ENCODE measurements at places on chromosomes 12 and 14.

GRCh38 chr12:82619644-82620043 is 67.1 kb upstream of the TMTC2 start:
- DNase-seq = no peak

DNA sequence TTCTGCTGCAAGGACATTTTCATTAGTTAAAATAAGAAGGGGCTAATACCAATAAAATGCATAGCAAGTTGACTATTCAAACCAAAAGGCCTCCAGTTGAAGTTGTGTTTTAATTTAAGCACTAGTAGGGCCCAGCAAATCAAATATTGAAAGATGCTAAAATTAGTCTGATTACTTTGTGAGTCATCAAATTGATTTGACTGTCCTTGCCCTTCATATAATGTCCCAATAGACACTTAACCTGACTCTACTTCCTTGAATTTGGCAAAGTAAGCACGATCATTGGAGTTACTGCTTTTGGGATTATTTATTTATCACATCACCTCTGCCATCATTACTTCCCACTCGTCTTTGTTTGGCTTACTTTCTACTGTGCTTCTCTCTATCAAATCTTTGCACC is 798.5 kb downstream of the DIO2 start:
- DNase-seq = no peak

DNA sequence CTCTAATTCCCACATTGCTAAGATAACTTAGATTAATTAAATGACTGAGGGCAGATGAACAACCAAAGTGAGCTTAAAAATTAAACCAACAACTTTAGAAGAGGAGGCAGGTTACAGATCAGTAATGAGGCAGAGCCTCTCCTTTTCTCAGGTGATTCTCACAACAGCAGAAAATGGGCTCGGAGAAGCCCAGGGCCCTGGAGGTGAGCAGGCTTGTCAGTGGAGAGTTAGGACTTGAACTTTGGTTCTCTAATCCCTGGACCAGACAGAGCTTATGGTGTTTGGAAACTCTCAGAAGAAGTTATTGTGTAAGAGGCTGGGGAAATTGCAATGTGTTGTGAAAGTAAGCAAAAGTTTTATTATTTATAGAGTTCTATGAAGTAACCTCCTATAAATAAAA is 2.8 kb downstream of the TRHDE start:
- DNase-seq = peak; percentile 57

DNA sequence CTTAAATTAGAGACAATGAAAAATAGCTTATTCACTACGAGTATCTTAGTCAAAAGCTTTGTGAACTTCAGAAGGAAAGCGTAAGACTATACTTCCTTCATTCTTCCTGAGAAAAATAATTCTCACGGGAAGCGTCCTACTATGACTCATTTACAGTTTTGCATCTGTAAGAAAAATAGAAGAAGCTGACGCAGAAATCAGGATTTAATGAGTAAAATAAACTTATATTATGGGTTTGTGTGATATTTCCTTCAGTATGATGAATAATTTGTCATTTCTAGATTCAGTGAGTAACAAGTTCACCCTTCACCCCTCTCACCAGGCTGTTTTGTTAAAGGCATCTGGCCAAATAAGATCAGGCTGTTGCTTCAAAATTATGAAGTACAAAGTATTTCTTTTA is 17.8 kb upstream of the PDE3A start:
- DNase-seq = no peak

DNA sequence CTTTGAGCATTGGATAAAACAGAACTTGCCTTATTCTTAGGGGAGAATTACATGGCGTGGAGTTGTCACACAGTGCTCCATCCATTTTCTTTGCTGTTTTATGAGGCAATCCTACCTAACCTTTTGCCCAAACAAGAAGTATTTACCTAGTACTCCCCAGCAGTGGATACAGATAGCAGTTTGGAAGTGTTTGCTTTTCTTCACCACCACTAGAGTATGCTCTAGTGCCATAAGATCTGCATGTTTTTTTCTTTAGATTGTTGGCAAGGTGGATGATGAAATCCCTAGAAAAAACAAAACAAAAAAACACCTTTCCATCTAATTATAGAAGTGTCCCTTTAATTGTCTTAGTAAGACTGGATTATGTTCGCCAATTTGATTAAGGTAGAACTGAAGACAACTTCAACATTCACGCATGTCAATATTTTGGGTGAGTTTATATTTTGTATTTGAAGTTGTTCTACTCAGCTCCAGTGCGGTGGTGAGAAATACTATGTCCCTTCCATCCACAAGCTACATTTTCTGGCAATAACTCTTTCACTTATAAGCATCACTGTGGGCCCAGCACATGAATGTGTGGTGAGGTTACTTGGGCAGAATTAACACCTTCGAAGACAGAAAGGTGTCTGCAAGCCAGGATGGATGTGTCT is 23.6 kb upstream of the TMEM260 start:
- peak; percentile 6 for DNase-seq

- no peak for DNase-seq
Observed at GRCh38 chr14:76467711-76468155, 91.8 kb downstream of the ESRRB start.

GRCh38 chr14:63383776-63384367 is 65.1 kb upstream of the GPHB5 start:
- DNase-seq = no peak

GRCh38 chr12:131487388-131488124 is 223.3 kb upstream of the SFSWAP start:
- peak; percentile 69 for DNase-seq

- DNase-seq = no peak
Observed at GRCh38 chr12:95277139-95277538, 59.5 kb downstream of the VEZT start.

DNA sequence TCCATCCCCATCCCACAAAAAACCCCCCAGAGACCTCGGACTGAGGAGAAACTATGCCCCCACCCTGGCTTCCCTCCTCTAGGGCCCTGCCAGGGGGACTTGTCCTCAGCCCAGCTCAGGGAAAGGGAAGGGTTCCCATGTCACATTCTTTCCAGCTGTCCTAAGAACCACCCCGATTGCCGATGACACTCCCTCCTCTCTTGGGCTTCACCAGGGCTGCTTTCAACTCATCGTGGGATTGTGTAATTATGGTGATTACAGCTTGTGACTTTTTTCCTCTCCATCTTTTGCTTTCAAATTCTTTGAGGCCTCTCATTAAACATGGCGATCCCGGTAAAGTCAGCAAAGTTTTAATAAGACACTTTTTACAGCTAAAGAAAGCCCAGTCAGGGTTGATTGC is 344.0 kb downstream of the DPF3 start:
- DNase-seq = no peak

DNA sequence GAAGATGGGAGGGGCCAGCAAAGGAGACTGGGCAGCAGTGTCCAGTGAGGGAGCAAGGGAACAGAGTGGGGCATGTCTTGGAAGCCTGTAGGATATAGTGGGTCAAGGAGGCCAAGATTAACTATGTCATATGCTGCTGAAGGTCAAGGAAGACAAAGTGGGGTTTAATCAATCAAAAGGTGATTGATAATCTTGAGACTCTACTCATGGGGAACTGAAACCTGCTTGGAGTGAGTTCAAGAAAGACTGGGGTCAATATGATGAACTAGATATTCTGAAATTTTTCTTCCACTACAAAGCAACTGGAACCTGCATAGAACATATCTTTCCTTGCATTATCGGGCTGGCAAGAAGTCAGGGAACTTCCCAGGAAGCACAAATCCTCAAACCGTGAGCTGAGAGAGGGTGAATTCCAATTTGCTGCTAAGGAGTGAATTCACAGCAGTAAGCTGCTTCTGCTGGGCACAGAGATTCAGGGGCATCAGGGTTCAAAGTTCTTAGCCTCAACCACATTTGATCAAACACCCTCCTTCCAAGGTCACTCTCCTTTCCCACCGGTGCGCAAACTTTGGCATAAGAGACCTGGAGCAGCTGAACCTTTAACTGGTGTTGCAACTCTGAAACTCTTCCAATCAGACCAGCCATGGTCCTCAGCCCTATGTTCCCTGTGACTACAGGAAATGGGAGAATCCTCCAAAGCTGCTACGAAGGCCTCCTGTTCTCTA is 40.3 kb upstream of the DCD start:
- DNase-seq = no peak

GRCh38 chr12:89358805-89359204 is 6.5 kb upstream of the DUSP6 start:
- no peak for DNase-seq

DNA sequence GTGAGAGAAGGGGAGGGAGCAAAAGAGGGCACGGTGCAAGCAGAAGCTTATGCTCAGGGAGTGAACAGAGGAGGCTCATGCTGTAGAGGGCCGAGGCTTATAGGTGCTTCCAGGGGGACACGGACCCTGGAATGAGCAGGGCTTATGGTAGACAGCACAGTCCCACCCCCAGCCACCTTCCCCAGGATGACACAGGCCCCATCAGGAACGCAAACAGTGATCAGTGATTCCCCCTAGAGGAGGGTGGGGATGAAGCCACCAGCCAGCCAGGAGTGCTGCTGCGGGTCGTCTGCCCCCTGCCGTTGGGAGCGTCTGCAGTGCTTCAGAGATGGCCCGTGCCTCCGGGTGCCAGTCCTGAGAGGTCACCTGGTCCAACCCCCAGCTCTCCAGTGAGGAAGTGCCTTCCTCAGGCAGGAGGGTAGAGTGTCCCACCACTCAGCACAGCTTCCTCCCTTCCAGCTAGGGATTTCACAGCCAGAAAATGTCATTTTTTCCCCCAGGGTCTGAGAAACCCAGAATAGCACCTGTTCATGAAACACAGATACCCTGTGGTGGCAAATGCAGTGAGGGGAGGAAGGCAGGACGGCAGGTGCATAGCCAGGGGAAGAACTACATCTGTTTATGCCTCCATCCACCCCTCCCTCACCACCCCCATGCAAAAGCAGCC is 60.7 kb downstream of the SLC6A12 start:
- peak; percentile 89 for DNase-seq

DNA sequence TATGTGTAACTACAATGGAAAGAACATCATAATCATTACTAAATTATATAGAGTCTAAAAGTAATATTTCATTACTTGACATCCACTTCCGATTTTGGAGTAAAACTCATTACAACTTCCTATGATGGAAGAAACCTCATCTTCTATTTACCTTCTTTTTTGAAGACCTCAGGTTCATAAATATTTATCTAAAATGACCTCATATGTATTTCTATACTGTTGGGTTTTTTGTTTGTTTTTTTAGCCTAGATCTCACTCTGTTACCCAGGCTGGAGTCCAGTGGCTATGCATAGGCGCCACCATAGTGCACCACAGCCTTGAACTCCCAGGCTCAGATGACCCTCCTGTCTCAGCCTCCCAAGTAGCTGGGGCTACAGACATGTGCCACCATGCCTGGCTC is 39.9 kb upstream of the BMAL2 start:
- DNase-seq = no peak

- peak; percentile 35 for DNase-seq
Observed at GRCh38 chr12:120639771-120640721, at the start of gene CABP1. Gene CABP1 (plus strand): TSS chr12:120640626. CDS start chr12:120640686, 60 bp downstream.
